ENCODE measurements at places on chromosomes 2 and 18.

GRCh38 chr2:117770730-117771129, 43.8 kb upstream of the DDX18 start:
- no peak for DNase-seq

DNA sequence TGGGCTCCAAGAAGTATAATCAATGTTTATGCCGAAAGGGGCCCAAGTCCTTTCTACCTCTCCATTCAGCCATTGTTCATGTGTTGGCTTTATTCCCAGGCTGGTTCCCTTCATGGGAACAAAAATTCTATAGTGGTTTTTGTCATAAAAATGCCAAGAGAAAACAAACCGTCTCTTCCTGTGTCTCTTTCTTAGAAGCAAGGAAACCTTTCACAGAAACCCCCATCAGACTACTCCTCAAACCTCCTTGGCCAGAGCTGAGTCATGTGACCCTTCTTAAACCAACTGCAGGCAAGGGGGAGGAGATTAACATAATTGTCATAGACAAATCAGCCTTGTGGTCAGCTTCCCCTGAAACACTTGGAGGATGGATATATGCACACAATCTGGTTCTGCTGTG, 75.1 kb upstream of the TANK start:
- DNase-seq: no peak

DNA sequence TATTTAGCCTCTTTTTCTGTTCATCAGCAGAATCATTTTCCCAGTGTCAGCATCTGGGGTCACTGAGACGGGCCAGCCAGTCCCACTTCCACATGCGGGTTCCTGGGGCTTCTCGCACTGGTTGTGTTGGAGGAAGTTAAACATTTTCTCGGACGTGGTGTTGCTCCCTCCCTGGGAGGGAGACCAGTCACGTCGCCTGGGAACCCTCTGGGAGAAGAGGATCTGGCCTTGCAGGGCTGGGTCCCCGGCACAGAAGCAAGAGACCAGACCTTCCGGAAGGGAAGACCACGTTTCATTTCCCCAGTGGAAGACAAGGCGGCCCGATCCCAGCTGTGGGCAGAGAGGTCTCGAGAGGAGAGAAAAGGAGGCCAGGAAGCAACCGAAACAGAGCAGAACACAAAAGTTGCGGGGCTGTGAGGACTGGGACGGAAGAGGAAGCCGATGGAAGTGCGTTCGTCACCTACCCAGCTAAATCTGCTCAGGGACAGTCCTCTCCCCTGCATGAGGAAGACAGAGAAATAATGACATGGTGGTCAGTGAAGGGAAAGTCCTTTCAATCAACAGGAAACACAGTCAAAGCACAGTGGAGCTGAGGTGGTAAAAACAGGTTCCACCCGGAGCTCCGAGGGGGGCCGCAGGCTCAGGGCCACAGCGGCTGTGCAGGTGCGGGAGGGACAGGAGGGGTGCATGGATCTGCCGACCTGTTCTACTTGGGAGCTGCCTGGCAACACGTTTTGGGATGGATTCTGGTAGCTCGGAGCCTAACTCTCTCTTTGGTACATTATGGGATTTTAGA, 144.4 kb downstream of the MBP start:
- no peak for DNase-seq

- no peak for DNase-seq
Measured at GRCh38 chr2:120005834-120006521, 6.9 kb upstream of the EPB41L5 start.

DNA sequence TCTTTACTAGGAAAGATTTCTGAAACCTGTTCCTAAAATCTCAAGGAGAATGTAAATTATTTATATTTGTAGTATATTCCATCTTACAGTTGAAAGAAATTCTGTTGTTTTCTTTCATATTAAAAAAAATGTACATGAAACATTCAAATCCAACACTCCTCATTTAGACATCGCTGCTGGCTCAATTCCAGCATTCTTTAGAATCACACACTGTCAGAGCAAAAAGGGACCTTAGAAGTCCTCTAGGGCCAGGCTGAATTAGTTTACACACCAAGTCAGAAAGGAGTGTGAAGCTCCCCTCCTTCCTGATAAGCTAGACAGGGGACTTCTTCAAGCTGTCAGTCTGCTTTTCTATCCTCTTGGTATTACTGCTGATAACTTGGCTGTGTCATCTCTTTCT, 158.6 kb upstream of the LTBP1 start:
- DNase-seq: no peak

DNA sequence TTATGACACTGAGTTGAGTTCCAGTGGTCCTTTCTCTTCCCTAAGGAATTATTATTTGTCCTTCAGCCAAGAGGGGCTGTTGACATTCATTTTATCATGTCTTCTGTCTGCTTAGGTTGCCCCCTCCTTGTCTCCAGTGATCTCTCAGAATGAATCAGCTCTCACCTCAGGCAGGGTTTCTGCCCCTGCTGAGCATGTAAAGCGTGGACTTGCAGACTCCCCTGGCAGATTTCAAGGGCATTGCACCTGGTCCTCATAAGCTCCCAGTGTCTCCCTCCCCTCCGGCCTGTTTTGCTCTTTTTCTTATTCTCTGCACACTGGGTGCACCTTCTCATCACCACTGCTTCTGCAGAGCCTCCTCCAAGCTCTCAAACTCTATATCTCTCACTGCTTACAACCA, 188.4 kb downstream of the KCNS3 start:
- DNase-seq: no peak

DNA sequence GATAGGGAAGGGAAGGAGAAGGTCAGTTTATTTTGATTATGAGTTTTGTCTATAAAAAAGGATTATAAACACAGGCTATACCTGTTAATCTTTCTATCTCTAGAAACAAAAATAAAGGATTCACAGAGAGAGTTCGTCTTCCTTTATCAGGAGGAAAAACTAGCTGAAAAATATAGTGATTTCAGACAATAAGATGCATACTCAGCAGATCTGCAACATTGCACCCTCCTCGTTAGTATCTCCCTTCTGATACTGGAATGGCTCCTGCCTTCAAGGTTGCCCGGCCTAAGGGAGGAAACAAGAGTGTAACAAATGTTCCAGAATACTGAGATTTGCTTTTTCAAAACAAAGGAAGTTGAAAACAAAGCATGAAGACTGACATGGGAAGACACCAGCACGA, 48.7 kb upstream of the LRATD1 start:
- DNase-seq: no peak

DNA sequence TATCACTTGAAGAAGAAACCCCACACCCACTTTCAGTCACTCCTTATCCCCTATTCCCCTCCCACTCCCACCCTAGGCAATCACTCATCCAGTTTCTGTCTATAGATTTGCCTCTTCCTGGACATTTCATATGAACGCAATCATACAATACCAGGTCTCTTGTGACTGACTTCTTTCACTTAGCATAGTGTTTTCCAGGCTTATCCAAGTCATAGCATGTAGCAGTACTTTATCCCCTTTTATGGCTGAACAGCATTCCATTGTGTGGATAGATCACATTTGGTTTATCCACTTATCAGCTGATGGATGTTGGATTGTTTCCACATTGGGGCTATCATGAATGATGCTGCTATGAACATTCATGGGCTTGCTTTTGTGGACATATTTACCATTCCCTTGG, 6.6 kb downstream of the CFAP221 start:
- DNase-seq: no peak

GRCh38 chr2:3175568-3175955, 202.1 kb downstream of the EIPR1 start:
- DNase-seq: no peak

- DNase-seq: no peak
Measured at GRCh38 chr2:176979981-176980710, 232.4 kb upstream of the HNRNPA3 start.

GRCh38 chr2:10402653-10403215, 45.4 kb downstream of the ODC1 start:
- no peak for DNase-seq

DNA sequence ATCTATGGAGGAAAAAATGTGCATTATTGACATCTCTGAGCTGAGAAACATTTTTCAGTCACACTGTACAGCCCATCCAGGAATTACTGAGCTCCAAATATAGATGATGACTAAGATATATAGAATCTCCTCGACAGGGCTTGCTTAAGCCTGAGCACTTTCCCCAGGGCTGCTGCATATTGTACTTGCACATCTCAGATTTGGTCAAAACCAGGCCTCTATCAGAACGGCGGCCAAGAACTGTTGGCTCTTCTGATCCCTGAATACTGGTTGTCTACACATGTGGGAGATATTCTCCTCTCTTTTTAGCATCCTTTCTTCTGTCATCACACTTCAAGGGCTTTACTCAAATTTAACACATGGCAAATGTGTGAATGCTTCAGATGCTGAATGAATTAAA, 201.5 kb upstream of the SLC35G4 start:
- DNase-seq: no peak

GRCh38 chr18:10453261-10453805, 1.1 kb upstream of the APCDD1 start:
- no peak for DNase-seq

GRCh38 chr18:26516964-26517363, 31.4 kb downstream of the KCTD1 start:
- no peak for DNase-seq

DNA sequence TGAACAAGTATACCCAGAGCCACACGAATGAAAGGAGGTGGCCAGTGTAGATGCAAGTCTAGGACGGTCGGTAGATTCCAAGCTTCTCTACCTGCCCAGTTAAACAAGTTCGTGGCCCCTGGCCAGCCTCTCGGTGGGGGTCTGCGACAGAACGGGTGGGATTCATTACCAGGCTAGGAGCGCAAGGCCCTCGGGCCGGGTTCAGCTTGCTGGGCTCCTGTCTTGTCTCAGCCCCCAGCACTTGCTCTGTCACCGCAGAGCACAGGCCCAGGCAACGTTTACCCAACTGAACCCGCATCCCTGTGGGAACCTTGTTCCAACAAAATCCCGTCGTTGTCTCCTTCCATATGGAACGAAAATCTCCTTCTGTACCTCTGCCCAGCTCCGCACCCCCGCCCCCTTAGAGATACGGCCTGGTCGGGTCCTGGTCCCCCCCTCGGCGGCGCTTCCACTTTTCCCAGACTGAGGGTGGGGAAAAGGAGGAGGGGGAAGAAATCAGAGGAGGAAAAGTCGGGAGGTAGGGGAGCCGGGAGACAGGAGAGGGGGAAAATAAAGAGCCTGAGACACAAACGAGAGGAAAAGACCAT, 1.9 kb upstream of the EMX1 start:
- no peak for DNase-seq

DNA sequence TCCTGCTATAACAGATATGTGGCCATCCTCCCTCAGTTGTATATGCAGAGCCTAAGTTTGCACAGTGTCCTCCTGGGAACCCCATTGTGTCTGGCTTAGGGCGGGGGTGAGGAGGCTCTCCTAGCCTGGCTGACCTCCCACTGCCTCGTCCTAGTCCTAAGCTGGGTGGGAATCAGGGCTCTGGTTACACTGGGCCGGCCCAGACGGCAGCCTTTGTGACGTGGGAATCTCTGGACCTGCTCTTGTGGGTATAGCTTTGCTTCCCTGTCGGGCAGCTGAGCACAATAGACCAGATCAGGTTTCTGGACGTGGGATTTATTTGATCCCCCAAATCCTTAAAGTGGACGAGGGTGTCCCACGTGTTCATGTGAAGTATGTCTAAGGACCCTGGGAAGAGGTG, 2.9 kb downstream of the ACKR3 start:
- no peak for DNase-seq

DNA sequence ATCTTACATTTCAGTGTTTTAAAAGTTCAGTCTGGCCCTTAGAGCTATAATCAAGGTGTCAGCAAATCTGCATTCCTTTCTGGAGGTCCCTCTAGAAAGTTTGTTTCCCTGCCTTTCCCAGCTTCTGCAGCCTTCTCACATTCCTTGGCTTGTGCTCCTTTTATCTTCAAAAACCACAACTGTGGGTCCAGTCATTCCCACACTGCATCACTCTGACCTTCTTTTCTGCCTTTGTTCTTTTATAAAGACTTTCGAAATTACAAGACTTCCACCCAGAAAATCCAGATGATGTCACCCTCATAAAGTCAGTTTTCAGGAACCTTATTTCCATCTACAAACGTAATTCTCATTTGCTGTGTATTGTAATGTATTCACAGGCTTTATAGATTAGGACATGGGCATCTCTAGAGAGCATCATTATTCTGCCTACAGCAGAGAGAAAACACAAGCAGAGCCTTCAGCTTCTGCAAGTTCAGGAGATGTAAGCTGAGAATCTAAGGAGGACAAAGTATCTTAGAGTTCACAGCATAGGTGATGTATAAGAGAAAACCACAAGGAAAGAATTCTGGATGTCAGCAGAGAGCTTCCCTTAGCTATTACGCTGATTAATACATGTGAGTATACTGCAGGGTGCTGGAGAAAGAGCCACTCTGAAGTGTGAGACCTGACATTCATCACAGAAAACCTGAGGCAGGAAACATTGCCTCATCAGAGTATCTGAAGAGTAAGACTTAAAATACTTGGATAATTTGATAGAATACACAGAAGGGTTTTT, 1100.2 kb downstream of the CBLN2 start:
- DNase-seq: no peak

- peak; percentile 22 for DNase-seq
Measured at GRCh38 chr2:127857265-127857808, 618 bp downstream of the POLR2D start.

GRCh38 chr18:48472610-48473009, 63.4 kb upstream of the ZBTB7C start:
- DNase-seq: no peak

DNA sequence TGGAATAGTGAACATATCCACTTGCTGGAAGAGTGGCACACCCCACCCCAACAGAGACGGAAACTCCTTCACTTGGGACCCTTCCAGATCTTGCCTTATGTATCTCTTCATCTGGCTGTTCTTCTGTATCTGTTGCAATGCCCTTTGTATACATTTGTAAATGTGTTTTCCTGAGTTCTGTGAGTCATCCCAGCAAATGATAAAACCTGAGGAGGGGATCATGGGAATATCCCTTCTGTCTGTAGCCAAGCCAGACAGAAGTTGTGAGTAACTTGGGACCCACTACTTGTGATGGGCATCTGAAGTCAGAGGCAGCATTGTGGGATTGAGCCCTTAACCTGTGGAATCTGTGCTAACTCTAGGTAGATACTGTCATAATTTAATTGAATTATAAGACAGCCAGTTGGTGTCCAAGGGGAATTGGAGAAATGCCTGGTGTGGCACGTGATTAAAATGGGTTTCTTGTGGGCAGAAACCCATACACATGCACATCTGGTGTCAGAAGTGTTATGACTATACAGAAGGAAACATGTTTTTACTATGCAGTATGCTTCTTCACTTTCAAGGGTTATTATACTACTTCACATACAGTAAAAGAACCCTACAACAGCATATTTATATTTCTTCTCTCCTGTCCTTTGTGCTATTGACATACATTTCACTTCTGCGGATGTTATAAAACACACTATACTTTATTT, 32.3 kb upstream of the TMEM247 start:
- DNase-seq: no peak

- peak; percentile 34 for DNase-seq
Measured at GRCh38 chr18:13382366-13382953, 163.9 kb downstream of the LDLRAD4 start.
